Stomach (tissue), 19 donors: ENCODE measurements at places on chromosomes 2 and 18. TPM values are rescaled to one million over a fixed set of nuclear protein-coding genes. Genes with fewer than 3 reads are reported as not detected.
A peak's percentile ranks its signal among the peaks of the same experiment; 100 is the strongest.

The CDH2 gene
- total RNA-seq = 7.7 TPM

GRCh38 chr2:215535741-215536140 lies 99.9 kb upstream of the FN1 start:
- H3K27ac ChIP-seq = no peak overlapping the region
- no peaks in the 10 kb centered on the region for H3K36me3 ChIP-seq
- no peaks in the 10 kb centered on the region for H3K4me1 ChIP-seq
- no peak overlapping the region for H3K4me3 ChIP-seq
- DNase-seq = peak; percentile 18
- H3K27me3 ChIP-seq = no peaks in the 10 kb centered on the region

GRCh38 chr2:8248623-8248957 lies 433.3 kb upstream of the ID2 start:
- no peaks in the 10 kb centered on the region for H3K36me3 ChIP-seq
- DNase-seq = no peak
- no peak overlapping the region for H3K4me3 ChIP-seq
- H3K27me3 ChIP-seq = no peaks in the 10 kb centered on the region
- peak overlapping the region; percentile 31 for H3K27ac ChIP-seq

- H3K27me3 ChIP-seq = no peaks in the 10 kb centered on the region
- peaks cover 7% of the 10 kb centered on the region for H3K4me1 ChIP-seq
- H3K27ac ChIP-seq = peak overlapping the region; percentile 60
- no peaks in the 10 kb centered on the region for H3K36me3 ChIP-seq
- no peak overlapping the region for H3K4me3 ChIP-seq
These were observed 69.8 kb upstream of the FHL2 start for GRCh38 chr2:105468582-105469042.

The C2orf81 gene
- total RNA-seq = 3.5 TPM

DNA sequence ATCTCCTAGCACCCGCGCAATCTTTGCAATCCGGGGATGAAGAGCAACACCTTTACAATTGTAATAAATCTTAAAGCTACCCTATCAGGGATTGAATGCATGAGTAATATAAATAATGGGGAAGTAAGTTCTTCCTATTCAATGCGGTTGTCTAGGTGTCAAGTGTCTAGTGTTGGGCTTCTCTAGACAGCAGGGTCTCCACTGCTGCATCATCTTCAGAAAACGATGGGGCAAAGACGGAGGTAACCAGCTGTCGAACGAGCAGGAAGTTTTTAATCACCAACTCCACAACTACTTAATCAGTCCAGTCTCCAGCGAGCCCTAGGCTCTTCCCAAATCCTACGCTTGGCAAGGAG lies 573 bp downstream of the STAM2 start:
- peaks cover 27% of the 10 kb centered on the region for H3K4me1 ChIP-seq
- H3K36me3 ChIP-seq = no peaks in the 10 kb centered on the region
- DNase-seq = no peak
- H3K4me3 ChIP-seq = peak overlapping the region; percentile 64
- H3K27me3 ChIP-seq = no peaks in the 10 kb centered on the region
